NCI-H2029 (cell line): ENCODE measurements at places on chromosomes 6 and 20.

DNA sequence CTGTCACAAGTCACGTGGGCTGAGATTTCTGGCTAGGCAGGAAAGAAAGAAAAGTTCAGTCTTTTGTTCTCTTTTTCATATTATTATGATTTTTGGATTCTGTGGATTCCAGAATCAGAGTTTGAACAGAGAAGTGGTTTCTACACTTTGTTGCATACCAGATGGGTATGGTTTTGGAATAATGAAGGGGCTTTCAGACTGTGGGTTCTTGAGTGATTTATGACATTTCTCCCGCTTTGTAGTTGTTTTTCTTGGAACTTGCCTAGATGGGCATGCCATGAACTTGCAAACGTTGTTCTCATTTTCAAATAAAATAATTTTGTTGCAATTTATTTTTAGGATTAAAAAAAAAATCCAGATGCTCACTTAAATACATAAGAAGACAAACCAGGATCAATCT lies 34.4 kb downstream of the CBFA2T2 start:
- DNase-seq: no peak

GRCh38 chr6:162900503-162900902 lies 172.7 kb downstream of the PACRG start:
- DNase-seq: no peak

DNA sequence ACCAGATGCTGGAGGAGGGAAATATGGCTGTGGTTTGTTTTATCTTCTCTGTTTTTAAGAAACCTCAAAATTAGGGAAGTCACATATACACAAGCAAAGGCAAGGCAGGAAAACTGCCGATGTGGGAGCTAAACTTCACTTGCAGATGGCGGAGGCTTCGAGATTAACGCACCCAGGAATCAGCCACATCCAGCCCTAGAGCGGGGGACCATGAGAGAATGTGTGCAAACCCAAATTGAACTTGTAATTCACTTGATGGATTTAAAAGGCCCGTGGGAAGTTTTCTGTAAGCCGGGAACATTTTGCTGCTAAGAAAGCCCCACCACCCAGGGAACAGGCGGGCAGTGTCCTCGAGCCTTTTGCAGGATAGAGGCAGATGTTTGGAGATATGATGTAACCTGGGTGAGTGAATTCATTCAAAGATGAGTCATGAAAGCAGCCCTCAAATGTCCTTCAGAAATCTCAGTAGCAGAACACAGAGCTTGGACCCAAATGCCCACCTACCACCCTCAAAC lies 39.9 kb downstream of the PREX1 start:
- no peak for DNase-seq

- DNase-seq: no peak
Observed at GRCh38 chr20:15931897-15932296, 641.4 kb downstream of the KIF16B start.
